Brain pericyte (primary cell): ENCODE measurements at places on chromosomes 1 and 21.

- DNase-seq = no peak
These were observed at the start of gene TAS1R1 for GRCh38 chr1:6554907-6555778. TAS1R1 (plus strand) TSS chr1:6555307; CDS start chr1:6555374, 67 bp downstream.

DNA sequence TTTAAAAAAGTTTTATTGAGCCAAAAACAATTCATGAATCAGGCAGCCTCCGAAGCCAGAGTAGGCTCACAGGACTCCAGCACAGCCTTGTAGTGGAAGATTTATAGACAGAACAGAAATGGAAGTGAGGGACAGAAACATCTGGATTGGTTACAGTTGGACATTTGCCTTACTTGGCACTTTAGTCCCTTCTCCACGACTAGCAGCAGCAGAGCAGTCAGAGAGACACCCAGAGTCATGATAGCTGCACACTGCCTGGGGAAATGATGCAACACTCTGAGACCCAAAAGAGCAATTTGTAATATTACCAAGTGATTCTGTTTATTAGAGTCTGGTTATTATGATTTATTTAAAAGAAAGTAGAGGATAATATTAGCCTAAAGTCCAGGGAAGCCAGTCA, 72.2 kb upstream of the KRTAP11-1 start:
- DNase-seq = no peak

- no peak for DNase-seq
These were observed 18.8 kb downstream of the KNCN start for GRCh38 chr1:46532498-46533178.

DNA sequence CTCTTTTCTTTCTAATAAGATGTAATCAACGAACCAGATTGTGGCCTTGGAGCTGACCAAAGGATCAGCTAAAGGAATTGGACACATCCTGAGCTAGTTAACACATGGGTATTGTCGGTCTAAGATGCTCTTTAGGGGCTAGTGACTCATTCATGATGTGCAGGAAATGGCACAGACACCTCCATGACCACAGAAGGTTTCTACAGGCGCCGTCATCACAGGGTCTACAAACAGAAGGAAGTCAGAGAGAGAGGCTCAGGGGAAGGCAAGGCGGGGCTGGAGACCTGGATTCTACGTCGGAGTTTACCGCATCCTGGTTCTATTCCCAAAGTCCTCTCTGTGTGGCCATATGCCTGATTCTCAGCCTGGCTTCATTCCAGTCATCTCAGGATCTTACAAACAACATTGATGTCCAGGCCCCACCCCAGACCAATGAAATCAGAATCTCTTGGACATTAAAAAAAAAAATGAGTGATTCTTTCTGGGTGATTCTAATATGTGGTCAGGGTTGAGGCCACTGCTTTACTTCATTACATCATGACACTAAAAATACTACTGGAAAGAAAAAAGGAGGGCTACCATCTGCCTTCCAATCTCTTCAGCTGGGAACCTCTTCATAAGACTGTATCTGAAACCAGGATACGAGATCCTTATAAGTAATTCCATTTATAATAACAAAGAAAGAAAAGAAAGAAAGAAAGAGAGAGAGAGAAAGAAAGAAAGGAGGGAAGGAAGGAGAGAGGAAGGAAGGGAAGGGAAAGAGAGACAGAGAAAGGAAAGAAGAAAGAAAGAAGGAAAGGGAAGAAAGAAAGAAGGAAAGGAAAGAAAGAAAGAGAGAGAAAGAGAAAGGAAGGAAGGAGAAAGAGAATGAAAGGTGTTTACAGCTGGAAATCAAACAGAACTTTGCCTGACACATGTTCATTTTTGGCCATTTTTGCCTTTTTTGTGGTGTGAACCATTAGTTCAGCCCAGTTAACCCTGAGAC, 11.6 kb upstream of the KCNJ15 start:
- no peak for DNase-seq

DNA sequence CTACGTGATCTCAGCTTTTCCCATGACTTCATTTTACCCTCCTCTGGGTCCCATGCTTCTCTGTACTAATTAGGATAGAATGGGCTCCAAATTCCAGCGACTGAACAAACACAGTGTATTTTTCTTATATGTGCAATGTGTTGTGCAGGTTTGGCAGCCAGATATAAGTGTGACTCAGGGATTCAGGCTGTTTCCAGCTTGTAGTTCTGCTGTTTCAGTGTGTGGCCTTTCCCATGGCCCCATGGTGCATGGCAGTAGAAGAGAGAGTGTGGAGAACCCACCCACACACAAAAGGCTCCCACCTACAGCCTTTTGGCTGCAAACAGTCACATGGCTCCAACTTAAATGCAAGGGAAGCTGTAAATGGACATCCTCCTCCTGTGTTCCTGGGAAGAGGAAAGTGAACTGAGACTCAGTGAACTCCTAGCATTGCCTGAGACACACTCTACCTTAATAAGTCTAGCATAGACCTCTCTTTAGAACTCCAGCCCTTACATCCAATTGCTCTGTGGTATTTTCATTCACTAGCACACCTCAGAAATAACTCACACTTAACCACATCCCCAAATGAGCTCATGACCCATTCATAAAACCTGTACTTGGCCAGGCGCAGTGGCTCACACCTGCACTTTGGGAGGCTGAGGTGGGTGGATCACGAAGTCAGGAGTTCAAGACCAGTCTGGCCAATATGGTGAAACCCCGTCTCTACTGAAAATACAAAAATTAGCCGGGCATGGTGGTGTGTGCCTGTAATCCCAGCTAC, 58.7 kb downstream of the KIAA0040 start:
- no peak for DNase-seq

GRCh38 chr21:40753756-40754155, 93.2 kb downstream of the DSCAM start:
- DNase-seq = no peak

DNA sequence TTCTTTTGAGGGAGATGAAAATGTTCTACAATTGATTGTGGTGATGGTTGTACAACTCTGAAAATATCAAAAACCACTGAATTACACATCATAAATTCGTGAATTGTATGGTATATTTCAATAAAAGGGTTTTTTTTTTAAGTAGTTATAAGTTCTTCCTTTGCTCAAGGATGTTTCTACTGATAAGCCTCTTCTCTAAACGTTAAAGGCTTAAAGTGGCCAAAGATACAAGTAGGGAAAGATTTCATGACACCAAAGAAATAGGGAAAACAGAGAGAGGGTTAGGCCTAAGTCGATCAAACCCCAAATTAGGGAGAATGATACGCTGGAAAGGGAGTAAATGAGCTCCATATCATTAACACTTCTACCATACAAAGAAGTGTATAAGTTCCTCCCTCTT, 4.1 kb downstream of the KDM5B start:
- no peak for DNase-seq

DNA sequence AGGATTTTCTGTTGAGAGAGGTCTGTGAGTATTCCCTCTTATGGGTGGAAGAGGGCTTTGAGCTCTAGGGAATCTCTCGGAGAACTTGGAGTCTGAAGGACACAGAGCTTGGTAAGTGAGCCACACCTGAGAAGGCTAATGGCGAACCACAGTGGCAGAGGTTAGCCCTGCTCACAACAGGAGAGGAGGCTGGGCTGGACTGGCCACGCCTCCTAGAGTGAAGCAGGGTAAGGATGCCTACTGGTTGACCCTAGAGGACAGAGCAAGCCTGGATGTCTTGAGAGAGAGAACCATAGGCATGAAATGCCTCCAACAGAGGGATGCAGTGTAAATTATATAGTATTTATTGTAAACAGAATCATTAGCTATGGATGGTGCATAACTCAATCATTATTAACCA, 232.6 kb downstream of the PCP4 start:
- DNase-seq = no peak

- DNase-seq = no peak
These were observed 53.2 kb upstream of the RAB4A start for GRCh38 chr1:229217716-229218115.

- no peak for DNase-seq
These were observed 15.1 kb upstream of the PADI3 start for GRCh38 chr1:17233675-17234320.
